ENCODE measurements at places on chromosomes 1 and 21. TPM values are rescaled to one million over a fixed set of nuclear protein-coding genes. Genes with fewer than 3 reads are reported as not detected.

DNA sequence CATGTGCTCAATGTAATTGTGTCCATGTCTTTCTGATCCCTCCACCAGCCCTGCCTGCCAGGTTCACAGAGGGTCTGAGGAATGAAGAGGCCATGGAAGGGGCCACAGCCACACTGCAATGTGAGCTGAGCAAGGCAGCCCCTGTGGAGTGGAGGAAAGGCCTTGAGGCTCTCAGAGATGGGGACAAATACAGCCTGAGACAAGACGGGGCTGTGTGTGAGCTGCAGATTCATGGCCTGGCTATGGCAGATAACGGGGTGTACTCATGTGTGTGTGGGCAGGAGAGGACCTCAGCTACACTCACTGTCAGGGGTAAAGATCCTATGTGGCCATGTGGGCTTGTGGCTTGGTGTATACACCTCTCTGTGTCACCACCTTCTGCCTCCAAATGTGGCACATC is 91.4 kb downstream of the OBSCN start:
- ATAC-seq = no peak

GRCh38 chr1:109793486-109794318 is 30.0 kb upstream of the EPS8L3 start:
- peak; percentile 87 for ATAC-seq

- no peak for ATAC-seq
Measured at GRCh38 chr21:46069719-46070279, 28.1 kb upstream of the COL6A2 start.

- ATAC-seq = no peak
Measured at GRCh38 chr21:45887120-45887611, 94.4 kb upstream of the COL6A1 start.

- ATAC-seq = no peak
Measured at GRCh38 chr1:90964444-90965035, 57.3 kb downstream of the ZNF644 start.

- no peak for ATAC-seq
Measured at GRCh38 chr1:183195142-183195574, 9.1 kb downstream of the LAMC2 start.

GRCh38 chr21:24375201-24375600 is 1232.1 kb downstream of the MRPL39 start:
- ATAC-seq = no peak

GRCh38 chr1:39569034-39569433 is 7.6 kb downstream of the PABPC4 start:
- no peak for ATAC-seq

DNA sequence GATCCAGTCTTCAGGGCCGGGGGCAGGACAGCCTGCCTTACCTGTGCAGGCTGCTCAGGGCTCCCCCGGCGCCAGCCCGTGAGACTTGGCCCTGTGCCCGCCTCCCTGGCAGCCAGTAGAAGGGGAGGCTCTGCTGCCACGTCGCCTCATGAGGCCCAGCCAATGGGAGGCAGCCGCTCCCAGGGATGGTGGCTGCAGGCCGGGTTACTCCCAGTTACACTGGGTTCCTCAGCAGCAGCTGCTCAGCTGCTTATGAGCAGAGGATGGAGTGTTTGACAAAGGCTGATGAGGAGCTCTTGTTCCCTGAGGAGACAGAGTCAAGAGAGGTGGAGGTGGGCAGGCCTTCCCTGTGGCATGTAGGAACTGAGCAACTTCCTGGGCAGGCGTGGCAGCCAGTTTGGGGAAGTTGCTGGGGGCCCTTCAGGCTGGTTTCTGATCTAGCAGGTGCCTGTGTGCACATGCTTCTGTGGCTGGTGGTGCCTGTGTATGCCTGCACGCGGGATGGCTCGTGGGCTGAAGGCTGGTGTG is 5.5 kb downstream of the MFSD2A start:
- peak; percentile 2 for ATAC-seq

DNA sequence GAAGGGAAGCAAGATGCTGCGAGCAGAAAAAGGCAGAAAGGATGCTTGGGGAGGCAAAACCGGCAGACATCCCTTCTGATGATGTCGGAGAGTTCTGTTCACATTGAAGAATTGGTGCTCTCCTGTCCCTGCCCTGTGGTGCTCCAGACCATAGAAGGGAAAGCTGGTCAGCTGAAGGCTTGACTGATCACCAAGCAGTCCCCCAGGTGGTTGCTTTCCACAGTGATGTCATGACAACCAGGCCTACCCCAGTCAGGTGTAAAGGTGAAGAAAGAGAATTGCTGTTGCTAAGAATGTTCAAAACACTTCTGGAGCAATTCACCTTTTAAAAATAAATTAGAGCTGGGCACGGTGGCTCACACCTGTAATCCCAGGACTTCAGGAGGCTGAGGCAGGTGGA is 59.5 kb downstream of the OPTC start:
- ATAC-seq = no peak

DNA sequence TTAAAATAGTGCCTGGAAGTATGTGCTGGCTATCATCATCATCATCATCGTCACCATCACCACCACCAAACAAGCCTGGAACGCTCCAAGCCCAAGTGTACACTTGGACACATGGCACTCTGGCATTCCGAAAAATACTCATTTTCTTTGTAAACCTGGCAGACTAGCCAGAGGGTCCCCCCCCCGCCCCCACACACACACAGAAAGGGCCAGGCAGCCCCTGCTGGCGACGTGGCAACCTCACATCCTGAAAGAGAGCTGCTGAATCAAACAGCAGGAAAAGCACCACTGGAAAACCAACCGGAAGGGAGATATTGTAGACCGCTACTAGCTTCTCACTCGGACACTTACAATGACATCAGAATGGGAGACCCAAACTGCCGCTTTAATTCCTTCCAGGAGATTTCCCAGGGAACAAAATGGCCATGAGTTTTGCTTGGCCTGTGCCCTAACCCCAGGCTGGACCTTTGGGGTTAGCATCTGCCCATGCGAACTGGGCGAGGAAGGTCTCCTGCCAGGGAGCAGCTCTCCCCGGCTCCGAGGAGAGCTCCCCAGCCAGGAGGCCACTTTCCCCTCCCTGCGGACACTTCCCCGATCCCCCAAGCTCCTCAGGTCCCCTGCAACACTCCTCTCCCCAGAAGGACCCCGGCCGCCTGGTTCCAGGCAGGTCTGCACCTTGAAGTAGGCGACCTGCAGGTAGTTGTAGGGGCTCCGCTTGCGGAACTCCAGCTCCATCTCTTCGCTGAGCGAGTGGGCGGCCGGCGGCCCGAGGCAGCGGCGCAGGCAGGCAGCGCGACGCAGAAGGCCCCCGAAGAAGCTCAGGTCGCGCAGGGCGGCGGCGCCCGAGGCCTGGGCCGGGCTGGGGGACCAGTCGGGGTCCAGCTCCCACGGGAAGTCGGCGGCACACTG is 742 bp downstream of the P3H1 start:
- peak; percentile 22 for ATAC-seq

DNA sequence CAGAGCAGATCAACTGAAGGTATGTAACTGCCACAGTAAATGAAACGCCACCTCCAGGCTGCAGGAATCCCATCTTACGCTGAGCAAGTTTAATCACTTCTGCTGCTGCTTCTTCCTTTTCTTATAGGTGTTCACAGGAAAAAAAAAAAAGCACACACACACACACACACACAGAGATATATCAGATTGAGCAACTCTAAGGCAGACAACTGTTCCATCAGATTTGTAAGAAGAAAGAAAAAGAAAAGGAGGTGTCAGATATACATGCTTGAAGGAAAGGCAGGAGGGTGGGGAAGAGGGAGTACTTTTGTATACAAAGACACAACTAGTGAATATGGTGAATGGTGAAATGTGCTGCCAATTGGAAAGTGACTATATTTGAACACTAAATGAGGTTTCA is 28.6 kb downstream of the DSTYK start:
- no peak for ATAC-seq

DNA sequence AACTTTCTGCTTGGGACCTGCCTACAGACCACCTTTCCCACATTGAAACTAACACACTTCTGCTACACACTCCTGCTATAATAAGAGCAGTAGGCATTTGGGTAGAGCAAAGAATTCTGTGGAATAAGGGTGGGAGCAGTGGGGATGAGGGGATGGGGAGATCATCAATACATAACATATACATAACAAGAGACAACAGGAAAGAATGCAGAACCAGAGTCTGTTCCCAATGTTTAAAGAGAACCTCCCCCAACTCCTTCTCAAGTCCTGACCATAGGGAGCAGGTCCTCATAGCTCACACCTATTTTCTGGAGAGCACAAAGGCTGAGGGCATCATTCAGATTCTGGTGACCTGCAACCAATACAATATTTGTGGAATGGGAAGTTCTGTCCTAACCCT is 121.6 kb upstream of the BARHL2 start:
- ATAC-seq = no peak

- no peak for ATAC-seq
Measured at GRCh38 chr1:36284061-36284460, 22.1 kb upstream of the SH3D21 start.

DNA sequence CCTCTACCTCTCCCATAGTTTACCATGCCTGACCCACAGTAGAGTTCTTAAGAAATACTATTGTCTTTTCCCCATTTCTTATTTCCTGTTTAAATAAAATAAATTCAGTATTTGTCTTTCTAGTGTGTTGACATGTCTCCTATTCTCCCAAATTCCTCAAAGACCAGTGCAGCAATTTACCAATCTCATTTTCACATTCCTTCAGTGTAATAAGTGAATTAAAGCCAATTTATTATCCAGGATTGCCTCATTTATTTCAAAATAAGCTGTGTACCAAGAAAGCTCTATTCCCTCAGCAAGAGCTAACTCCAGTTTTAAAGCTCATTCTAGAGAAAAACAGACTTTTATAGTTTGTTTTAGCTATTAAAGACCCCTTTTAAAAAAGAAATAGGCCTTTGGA is 49.9 kb downstream of the DISC1 start:
- ATAC-seq = no peak

GRCh38 chr1:112307930-112308591 is 88.0 kb upstream of the CTTNBP2NL start:
- ATAC-seq = peak; percentile 75

SELL gene
- total RNA-seq = 1.5 TPM

MMP23B gene
- 9.7 TPM for total RNA-seq

WDR64 gene
- total RNA-seq = not detected

PBX1 gene
- 143 TPM for total RNA-seq

TMEM50A gene
- total RNA-seq = 75.7 TPM

CSMD2 gene
- total RNA-seq = 50.0 TPM

Measured in motor neuron (in vitro differentiated cells).